ENCODE measurements at places on chromosomes 12 and 14.

GRCh38 chr12:47813511-47814196 is 6.0 kb downstream of the HDAC7 start:
- DNase-seq, result peak; percentile 72

- no peak for DNase-seq
Measured at GRCh38 chr12:113244047-113244460, 22.8 kb downstream of the TPCN1 start.

DNA sequence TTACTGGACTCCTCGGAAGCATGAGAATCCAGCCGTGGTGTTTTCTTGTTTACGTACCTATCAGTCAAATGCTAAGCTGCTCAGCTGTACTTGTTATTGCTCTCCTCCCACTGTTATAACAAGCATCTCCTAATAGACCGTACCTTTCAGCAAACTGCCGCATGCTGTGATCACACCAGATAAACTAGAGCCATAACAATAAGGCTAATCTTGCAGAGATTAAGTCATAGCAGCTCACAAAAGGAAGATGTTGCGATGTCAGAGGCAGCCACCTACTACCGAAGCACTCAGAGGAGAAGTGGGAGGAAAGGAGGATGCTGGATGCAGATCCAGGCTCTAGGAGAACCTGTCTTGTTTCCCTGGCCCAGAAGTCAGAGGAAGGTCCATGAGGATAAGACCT is 196.0 kb downstream of the GALC start:
- no peak for DNase-seq

- no peak for DNase-seq
Measured at GRCh38 chr12:93567174-93567573, 5.3 kb upstream of the SOCS2 start.

- no peak for DNase-seq
Measured at GRCh38 chr12:97313471-97314190, 149.0 kb upstream of the RMST start.

DNA sequence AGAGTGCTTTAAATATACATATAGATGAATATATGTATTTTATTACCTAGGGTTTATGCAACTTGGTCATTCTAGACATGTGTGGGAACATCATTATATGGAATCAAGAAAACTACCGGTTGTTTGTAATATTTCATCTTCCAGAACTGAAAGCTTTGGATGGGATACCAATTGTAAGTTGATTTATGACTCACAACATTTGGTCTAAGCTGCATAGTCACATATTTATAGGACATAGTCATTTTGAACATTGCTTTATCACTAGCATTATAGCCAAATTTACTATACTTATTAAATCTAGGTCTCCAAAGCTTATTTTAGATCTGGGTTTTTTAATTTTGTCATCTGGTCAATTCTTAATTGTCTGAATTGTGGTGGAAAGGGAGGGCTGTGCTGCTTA is 83.7 kb upstream of the PCNX4 start:
- no peak for DNase-seq

DNA sequence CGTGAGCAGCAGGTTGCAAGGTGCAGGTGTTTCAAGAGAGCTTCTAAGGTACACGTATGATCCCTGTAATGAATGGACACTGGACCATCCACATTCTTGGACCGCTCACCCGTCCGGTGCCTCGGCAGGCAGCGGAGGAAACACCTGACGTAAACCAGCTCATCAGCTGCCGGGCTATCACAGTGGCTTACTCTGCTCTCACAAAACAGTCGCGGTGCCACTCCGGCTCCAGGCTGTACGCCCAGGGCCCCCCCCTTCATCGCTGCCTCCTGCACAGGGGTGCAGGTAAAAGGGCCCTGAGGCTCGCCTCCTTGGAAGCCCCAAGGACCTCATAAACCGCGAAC is 436 bp downstream of the VPS33A start:
- peak; percentile 62 for DNase-seq

DNA sequence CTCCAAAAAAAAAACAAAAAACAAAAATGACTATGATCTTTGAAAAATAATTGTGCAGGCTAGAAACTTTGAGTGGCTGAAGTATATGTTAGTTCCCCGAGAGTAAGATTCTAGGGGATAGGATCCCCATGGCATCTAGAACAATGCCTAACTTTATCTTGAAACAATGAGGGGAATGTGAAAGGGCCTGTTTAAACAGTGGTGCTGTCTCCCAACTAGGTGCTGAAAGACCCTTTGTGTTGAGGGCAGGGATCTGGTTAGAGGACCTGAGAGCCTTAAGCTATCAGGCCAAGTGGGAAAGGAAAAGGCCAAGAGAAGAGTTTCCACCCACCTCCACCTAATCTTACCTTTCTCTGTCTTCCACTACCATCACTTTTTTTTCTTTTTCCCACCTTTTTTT is 6.8 kb upstream of the YLPM1 start:
- DNase-seq, result no peak

DNA sequence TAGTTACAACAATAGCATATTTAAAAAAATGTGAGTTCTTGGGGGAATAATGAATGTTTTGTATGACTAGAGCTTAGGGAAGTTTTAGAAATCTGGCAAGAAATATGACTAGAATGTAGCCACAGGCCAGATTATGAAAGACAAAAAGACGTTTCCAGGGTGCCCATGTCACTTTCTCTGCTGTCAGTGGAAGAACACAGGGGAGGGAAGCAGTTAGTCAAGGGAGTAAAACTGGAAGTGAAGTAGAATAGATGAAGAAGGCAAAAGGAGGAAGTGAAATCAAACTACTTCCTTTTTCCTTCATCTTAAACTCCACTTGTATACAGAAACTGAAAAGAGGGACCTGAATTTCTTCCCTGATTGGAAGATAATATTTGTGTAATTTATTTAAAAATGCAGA is 81.2 kb upstream of the ATP2B1 start:
- DNase-seq, result peak; percentile 74

DNA sequence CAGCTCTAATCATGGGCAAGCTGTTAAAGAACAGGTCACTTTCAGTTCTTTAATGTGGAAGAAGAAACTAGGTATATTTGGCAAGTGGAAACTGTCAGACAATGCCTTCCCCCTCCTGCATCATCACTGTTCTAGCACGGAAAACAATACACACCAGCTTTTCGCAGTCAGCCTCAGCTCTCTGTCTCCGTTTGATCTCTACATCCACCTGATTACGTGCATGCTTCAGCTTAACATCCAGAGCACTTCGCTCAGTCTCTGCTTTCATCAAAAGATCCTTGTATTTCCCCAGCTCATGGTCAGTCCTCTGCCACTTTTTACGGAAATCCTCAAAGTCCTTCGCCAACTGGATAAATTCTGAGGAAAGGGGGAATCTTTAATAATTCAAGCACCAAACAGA is 19.0 kb downstream of the RACGAP1 start:
- no peak for DNase-seq

DNA sequence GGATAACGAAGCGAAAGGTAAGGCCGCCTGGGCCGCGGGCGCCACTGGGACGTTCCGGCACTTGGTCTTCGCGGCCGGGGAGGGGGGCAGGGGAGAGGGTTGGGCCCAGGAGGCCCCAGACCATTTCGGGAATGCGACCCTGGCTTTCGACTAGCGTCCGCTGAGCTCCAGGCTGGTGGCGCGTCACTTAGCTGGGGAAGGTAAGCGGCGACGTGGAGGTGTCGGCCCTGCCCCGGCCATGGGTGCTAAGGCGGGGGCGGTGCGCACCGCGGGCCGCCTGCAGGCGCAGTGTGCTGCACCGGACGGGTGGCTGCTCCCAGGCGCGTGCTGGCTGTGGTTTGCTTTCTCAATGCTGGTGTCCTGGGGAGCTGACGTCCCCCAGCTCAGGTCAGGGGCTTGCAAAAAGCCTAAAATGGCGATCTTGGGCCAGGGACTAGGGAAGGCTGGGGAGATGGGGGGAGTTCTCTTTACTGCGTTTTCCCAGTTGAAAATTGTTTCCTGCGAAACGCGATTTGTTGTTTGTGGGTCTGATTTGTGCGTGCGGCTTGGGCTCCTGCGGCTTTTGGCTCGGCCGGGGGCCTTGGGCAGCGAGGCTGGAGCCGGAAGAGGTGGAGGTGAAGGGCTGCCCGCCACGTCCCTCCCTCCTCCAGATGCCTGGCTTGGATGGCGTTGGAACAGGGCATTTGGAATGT is 1.2 kb downstream of the HOXC10 start:
- no peak for DNase-seq
